ENCODE measurements at places on chromosomes 11 and 22.

GRCh38 chr11:48049036-48049435, 68.7 kb downstream of the PTPRJ start:
- no peak for DNase-seq

- DNase-seq, result no peak
These were observed 265.7 kb upstream of the CTSC start for GRCh38 chr11:88603091-88603867.

GRCh38 chr11:21514316-21514715, 678.6 kb upstream of the ANO5 start:
- peak; percentile 24 for DNase-seq

- peak; percentile 83 for DNase-seq
These were observed 25.6 kb upstream of the TH start for GRCh38 chr11:2196970-2197770.

DNA sequence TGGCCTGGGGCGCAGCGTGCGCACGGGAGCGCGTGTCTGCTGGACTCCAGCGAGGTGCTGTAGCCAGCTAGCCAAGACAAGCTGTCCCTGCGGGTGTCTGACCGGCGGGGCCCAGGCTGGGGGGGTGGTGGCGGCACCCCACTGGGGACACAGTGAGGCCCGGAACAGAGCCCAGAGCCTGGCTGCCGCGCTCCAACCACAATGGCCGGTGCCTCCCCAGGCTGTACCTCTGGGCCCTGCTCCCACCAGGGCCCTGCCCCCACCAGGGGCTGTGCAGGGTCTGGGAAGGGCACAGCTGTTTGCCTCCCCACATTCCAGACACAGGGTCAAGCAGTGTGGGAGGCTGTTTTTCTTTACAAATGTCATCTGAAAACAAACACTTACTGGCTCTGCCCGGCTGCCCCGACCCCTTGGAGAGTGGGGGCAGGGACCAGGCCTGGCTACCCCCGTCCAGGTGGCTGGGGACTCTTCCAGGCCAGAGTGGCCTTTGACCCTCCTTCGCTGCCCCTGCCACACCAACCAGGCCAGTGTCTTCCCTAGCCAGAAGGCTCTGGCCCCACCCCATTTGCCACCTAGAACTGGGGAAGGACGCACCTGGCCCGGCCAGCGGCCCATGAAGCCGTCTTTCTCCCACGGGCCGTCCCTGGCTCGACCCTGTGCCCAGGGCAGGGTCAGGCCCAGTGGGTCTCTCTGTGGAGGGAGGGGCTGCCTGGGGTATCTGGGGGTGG, 14.6 kb downstream of the H19 start:
- no peak for DNase-seq

DNA sequence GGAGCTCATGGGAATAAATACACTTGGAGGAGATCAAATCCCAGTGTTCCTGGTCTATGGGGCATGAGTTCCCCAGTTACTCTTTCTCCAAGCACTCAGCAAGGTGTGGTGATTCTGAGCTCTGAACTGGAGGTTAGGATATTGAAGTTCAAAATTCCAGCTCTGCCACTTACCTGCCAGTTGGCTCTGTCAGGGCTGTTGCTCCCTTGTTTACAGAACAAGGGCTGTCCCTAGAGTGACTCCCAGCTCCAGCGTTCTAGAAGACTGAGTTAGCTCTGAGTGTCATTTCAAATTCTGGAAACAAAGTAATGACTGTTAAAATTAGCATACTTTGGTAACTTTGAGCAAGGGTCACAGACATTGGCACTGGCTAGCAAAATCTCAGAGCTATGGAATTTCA, 69.7 kb upstream of the ZBED5 start:
- no peak for DNase-seq

DNA sequence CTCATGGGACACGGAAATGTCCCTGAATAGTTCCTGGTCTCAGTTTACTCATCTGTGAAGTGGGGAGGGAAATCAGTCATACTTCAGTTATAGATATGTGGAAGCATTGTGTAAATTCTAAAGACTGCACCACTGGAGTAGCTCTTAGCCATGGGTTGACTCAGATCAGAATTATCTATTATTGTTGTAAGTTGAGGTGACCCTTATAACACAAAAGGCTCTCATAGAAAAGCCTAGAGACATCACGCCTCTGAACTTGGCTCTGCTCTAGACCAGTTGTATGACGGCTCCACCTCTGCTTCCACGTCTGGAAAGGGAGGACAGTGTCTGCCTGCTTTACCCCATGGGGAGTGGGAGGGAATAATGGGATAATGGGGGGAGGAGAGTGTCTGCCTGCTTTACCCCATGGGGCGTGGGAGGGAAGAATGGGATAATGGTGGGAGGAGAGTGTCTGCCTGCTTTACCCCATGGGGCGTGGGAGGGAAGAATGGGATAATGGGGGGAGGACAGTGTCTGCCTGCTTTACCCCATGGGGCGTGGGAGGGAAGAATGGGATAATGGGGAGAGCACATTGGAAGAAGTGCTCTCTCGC, 98.2 kb downstream of the AMOTL1 start:
- DNase-seq, result no peak

DNA sequence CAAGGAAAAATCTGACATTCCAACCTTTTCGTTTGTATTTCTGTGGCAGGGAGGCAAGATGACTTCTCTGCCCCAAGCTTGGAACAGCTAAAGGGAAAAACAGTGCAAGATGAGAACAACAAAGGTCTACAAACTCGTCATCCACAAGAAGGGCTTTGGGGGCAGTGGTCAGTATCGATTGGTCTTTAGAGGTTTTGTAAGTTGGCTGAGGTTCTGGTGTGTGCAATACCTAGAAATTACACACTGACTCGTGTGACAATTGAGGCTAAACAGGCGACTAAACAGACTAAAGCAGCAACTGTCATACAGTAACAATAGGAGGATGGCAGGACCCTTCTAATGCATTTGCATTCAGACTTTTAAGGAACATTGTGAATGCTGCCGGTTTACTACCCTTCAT, 994 bp downstream of the DEPDC5 start:
- no peak for DNase-seq

DNA sequence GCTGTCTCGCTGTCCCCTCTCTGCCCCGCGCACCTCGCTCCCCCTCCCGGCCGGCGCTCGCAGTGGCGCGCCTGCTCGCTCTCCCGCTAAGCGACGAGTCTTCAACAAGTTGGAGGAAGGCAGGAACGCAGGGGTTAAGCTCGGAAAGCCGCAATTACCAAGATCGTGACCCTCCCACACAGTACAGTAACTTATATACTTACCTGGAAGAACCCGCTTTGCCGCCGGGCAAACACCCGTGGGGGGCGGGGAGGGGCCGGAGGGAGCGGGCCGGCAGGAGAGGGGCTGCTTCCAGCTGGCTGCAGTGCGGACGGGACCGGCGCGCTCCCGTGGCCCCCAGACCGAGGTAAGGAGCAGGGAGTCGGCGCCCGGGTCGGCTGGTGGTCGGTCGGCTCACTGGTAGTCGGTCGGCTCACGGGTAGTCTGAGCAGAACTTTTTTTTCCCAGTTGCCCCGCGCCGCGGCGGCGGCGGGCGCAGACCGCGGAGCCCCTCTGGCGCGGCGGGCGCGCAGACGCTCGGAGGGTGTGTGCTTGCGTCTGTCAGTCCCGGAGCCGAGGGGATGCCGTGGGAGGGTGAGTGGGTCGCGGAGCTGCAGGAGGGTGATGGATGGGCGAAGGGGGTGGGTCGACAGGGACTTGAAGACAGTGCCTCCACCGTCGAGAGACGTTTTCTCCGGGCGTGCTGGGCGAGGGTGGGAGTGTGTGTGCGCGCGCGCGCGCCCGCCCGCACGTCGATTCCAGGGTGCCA, 101.2 kb upstream of the HSD17B12 start:
- peak; percentile 60 for DNase-seq

DNA sequence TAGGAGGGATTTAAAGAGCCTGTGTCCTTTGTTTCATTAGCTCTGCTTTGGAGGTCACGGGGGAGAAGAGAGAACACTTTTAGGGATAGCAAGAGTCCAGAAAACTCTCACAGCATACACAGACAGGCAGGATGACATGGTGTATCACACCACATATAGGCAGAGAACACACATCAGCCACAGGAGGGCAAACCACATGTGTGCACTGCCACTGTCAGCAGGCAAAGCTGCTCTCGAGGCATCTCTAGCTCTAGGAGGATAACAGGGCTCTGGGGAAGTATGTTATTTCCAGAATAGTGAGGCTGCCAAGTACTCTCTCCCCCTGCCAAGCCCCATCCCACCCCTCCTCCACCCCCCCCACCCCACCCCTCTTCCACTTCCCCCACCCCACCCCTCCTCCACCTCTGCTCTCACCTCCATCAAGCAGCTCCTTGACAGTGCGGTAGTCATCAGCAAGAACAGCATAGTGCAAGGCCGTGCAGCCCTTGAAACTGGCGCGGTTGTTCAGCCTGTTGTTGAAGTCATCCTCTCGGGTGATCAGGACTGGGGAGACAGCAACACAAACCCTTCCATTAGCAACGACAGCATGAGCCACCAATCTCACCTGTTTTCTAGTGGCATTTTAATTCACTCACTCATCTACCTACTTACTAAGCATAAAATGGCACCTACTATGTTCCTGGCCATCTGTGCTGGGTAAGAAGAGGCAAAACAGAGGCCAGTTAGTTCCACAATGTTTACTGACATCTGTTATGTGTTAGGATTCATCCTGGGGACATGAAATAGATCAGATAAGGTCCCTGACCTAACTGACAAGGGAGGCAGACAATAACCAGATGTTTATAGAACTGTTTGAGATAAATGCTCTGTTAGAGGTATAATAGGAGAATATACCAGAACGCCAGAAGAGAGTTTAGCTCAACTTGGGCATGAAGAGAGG, 75.6 kb downstream of the CLPB start:
- peak; percentile 81 for DNase-seq

DNA sequence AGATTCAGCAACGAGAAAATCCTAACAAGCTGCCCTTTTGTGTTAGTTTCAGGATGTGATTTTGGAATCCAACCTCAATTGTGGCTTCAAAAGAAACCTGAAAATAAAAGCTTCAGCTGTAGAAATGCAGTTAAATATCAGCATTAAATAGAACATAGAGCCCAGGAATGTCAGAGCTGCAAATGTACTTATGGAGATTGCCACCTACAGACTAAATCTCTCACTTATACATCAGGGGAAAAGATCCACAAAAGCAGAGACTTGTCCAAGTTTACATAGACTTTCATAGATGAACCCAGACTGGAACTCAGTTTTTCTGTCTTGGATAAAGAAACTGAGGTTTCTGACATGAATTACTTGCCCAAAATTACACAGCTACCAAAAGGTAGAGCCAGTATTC, 446.6 kb downstream of the DLG2 start:
- no peak for DNase-seq

DNA sequence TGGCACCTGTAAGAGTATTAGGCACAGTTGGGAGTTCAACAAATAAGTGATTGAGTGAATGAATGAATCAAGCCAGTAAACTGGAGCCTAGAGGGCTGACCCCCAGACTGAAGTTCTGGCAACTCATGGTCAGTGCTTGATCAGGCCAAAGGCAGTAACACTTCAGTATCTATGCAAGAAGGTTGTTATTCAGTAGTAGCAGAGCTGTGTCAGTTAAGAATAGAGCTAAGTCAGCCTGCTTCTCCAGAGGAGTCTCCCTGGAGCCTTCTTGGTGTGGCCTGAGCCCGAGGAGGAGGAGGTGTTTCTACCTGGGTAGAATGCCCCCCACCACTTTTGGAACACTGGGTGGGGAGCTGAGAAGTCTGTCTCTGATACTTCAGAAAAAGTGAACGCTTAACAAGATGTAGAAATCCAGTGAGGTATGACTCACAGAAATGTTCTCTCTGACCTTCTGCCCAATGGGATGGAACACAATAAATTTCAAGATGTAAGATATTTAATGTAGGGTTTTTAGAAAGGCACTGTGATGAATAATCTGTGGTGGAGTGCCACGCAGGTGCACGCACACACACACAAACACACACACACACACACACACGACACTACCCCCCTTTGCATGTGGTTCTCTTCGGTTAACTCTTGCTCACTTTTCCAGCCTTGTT, 219.9 kb downstream of the HIPK3 start:
- DNase-seq, result no peak

DNA sequence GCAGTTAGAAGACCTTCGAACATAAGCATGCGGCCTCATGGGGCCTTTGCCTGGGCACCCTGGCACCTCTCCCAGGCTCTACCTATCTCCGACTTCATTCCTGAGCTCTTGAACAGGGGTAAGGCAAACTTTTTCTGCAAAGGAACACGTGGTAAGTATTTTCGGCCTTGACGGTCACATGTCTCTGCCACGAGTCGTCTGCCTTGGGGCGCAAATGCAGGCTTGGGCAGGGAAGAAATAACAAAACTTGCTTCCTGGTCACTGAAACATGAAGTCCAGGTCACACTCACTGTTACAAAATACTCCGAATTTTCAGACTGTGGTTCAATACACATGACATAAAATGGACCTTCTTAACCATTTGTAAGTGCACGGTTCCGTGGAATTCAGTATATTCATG, 3.4 kb upstream of the ASCL2 start:
- no peak for DNase-seq

GRCh38 chr11:110832539-110832938, 120.3 kb upstream of the ARHGAP20 start:
- no peak for DNase-seq

DNA sequence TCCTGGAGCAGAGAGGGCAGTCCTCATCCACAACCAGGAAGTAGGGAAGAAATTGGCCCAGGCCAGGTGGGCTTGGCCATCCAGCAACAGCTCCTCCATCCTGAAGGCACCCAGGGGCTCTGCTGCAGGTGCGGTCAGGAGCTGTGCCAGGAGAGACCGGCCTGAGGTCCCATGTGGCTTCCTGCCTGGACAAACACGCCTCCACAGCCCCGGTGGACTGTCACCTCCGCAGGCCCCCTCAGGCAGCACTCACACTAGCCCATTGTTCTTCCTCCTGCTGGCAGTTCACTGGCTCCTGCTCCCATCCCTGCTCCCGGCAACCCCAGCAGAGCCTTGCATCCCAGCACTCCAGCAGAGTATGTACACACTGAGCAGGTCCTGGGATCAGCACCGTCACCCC, 16.0 kb upstream of the POU2AF1 start:
- DNase-seq, result no peak

DNA sequence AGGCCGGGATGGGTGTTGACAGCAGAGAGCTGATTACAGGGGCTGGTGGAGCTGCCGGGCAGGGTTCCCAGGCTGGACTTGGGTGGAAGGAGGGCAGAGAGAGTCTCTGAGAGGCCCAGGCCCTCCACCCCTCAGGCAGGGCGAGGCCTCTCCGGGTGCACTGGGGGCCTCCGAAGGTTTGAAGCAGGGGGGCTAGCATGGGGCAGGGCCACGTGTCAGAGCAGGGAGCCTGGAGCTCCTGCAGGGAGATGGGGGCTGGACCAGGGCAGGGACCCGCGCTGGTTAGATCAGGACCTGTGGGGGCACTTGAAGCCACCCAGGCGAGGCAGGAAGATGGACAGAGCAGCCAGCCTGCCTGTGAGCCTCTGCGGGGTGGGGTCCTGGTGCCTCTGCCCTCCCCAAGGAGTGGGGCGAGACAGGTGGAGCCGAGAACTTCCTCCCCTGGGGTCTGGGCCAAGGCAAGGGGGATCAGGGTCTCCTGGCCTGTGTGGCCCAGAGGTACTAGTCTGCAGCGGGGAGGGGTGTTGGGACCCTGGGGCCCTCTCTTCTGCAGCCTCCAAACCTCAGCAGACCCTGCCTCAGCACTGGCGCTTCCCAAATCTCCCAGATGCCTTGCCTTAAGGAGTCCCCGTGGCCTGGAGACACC, 911 bp downstream of the PANX2 start:
- peak; percentile 13 for DNase-seq
